ENCODE measurements at places on chromosomes 5 and 9.

DNA sequence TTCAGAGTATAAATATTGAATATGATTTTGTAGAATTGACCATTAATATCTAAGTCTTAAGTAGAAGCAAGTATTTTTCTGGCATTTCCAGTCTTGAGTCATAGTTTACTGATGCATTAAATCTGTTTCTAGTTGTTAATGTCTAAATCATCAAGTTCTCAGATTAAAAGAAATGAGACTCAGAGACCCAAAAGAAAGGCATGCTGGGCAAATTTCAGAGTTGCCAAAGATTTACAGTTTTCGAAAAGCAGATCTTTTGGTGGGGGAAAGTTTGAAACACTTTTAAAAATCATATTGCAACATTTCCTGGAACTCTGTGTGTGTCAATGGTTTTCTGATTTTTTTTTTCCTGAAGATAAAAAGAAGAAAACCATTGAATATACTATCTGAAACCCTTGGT lies 60.9 kb downstream of the ANKRD55 start:
- DNase-seq = no peak

DNA sequence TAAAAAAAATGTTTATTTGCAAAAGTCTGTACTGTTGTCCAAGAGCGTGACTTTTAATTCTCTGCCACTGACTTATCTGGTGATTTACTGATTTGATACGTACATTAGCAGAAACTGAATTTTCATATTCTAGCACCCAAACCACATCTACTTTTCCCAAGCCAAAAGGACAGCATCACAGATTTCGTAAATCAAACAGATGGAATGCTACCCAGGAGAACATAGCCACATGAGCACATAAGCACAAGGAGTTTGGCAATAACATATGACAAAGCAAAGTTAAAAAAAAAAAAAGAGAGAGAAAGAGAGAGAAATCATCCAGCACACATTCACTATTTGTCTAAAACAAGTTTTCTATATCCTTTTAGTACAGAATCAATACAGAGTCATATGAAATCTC lies 83.7 kb downstream of the HINT1 start:
- no peak for DNase-seq

DNA sequence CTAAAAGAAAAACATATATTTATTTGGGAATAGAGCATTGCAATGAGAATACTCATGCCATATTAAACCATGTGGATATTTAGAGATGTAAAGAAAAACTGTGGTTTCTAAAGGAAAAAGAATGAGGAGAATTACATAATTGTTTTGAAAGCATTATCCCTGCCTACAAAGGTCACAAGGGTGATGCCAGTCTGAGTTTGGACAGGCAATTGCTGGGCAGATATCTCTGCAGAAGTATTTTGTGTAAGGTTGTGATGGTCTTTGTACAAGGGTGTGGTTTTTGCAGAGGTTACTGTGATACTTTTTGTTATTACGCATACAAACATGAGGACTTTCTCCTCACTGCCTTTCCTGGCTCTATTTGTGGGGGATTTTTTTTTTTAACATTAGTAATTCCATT lies 2022.9 kb upstream of the CDH6 start:
- DNase-seq = no peak

- no peak for DNase-seq
Measured at GRCh38 chr5:135966165-135966564, 11.4 kb upstream of the LECT2 start.

DNA sequence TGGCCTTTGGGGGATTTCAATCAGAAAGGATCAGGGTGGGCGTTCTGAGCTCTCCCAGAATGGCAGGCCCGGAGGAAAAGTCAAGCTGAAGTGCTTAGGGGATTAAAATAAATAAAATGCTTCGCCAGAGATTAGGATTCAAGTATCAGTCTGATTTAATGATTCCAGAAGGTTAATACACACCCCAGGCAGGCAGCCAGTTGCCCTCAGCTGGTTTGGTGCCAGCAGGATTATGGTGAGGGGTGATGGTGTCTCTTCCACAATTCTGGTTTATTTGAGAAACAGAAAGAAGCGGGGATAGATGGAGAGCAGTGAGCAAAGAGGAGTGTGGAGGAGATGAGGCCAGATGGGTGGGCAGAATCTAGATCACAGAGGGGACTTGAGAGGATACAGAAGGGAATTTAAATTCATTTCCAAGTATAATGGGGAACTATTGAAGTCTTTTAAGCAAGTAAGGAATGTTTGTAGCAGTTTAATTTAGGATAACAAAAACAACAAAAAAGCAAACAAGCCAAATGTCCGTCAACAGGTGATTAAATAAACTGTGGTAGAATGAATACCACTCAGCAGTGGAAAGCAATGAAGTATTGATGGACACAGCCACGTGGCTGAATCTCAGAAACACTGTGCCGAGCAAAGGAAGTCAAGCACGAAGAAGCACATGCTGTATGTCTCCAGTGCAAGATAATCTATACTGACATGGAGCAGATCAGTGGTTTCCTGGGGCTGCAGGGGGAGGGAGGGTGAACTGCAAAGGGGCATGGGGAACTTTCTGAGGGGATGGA lies 297.7 kb downstream of the MSX2 start:
- no peak for DNase-seq

DNA sequence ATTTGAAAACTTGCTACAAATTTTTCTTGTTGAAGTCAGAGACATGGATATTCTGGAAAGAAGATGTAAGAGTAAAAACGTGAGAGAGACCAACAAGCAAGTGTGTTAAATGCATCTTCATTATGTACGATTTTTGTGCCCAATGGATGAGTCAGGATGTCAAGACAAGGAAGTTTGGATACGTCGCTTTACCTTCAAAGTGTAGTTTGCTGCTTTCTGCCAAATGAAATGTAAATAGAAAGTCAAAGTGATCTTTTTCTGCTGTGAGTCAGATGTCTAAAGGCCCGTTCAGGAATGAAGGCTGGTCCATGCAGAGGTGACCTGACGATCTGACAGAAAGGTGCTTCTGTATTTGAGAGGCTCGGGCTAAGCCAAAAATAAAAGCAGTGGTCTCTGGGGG lies 273.1 kb upstream of the PIK3R1 start:
- no peak for DNase-seq

- no peak for DNase-seq
Measured at GRCh38 chr5:56230576-56230975, 2.6 kb downstream of the ANKRD55 start.

DNA sequence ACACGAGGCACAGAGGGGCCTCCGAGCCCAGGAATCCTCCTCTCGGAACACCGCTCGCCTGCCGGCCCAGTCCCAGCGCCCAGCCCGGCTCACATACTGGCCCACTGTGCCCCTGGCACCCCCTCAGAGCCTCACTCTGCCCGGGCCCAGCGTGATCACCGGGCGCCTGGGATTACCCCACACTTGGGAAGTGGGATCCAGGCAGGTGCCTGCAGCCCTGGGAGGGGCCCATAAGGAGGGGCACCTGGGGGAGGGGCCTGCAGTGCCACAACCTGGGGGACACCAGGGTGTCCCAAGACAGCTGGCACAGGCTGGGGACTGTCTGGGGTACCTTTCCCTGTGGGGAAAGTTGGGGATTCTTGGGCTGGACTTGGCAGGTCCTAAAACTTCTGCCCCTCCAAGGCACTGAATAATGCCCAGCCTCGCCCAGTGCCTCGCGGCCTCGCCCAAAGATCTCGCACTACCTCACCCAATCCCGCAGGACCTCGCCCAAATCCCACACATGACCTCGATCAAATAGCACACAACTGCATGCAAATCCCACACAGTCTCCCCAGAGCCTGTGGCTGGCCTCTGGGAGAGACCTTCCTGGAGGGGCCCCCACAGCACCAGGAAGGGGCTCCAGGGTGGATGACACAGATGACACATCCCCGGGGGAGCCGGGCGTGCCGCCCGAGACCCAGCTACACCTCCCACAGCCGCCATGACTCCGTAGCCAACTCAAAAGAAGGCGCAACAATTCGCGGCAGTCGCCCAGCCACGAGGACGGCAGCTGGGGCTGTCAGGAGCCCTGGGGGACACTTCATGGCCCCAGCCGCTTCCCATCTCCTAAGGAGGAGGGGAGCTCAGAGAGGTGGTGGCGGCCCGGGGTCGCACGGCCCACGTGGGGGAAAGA lies 13.7 kb downstream of the NOTCH1 start:
- DNase-seq = no peak

- DNase-seq = no peak
Measured at GRCh38 chr9:101269591-101270283, 115.1 kb downstream of the BAAT start.

DNA sequence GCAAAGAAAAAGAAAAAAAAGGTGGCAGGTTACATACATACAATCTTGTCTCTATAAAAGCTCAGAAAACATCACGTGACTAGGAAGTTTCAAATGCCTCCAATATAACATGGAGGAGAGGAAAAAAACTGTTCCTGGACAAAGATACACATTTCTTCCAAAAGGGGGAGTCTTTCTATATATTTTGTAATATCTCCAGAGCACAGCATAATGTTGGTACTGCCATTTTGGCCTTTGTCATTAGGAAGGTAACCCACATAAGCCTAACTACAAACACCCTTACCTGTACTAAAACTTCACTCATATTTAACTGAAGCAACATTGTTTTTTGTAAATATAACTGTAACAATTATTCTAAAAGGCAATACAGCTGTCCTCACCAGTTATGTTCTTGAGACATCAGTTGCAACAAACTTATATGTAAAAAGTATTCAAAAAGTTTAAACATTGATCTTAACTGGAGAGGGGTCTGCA lies 1.2 kb upstream of the BTF3 start:
- no peak for DNase-seq

GRCh38 chr9:123787416-123787815 lies 142.5 kb downstream of the DENND1A start:
- no peak for DNase-seq

GRCh38 chr5:168249923-168250322 lies 41.5 kb upstream of the WWC1 start:
- no peak for DNase-seq

DNA sequence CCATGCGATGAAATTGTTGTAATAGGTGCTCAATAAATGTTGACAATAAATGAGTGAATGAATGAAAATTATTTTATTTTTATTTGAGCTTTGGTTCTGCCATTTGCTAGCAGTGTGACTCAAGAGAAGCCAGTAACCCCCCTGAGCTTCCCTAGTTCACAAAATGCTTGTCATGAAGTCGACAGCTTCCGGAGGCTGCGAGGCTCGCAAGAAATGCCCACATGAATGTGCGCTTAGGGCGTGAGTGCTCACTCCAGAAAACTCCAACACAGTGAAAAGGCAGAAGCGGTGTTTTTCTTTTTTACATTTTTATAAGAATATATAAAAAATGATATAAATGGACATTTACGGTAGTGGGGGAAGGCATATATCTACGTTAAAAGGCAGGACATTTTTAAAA lies 26.5 kb downstream of the CDKN2A start:
- no peak for DNase-seq

DNA sequence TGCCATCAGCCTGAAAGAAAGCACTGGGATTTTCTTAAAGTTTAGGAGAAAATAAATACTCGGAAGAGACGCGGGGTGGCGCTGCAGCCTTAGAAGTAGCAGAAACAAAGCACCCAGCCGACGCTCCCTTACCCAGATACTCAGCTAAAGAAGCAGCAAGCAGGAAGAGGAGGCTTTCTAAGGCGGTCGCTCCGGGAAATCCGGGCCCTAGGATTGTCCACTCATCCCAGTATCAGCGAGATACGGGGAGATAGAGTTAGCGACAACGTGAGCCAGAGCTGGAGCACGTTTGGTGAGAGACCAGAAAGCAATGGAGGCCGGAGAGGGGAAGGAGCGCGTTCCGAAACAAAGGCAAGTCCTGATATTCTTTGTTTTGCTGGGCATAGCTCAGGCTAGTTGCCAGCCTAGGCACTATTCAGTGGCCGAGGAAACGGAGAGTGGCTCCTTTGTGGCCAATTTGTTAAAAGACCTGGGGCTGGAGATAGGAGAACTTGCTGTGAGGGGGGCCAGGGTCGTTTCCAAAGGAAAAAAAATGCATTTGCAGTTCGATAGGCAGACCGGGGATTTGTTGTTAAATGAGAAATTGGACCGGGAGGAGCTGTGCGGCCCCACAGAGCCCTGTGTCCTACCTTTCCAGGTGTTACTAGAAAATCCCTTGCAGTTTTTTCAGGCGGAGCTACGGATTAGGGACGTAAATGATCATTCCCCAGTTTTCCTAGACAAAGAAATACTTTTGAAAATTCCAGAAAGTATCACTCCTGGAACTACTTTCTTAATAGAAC lies at the start of gene PCDHB2:
TSS of gene PCDHB2 (plus strand) at position 135 of the 782 bp plus-strand sequence. CDS start at position 311, 176 bp downstream.
- DNase-seq = no peak

GRCh38 chr5:126309860-126310259 lies 113.3 kb upstream of the GRAMD2B start:
- no peak for DNase-seq

DNA sequence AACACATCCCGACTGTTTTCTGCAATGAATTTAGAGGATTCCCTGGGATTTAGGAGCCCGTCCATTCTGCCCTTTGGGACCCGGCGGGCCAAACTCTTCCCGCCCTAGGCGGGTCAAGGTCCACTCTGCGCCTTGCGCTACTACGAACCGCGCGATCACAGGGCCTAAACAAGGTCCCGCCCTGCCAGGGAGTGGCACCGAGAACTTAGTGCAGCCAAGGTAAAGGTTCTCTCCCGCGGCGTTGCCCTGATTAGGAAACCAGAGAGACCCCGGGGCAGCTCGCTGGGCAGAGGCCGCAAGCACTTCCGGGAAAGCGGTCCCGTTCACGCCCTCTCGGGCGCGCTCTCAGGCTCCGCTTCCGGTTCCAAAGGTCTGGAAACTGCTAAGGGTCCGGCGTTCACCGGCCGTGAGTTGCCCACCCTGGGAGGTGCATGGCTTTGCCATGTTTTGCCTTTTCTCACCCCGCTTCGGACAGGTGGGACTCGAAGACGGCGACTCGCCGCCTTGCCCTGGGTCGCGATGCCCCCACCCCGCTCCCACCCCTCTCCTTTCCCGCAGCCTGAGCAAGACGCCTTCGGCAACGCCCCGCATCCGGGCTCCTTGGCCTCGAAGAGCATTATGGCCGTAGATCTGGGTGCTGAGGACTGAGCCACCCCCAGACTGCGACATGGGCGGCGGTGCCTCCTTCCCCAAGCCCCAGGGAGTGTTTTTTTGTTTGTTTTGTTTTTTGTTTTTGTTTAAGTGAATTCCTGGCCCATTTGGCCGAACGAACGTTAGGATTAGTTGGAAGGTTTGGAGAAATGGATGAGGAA lies 23.4 kb downstream of the HNRNPK start:
- DNase-seq = peak; percentile 33

DNA sequence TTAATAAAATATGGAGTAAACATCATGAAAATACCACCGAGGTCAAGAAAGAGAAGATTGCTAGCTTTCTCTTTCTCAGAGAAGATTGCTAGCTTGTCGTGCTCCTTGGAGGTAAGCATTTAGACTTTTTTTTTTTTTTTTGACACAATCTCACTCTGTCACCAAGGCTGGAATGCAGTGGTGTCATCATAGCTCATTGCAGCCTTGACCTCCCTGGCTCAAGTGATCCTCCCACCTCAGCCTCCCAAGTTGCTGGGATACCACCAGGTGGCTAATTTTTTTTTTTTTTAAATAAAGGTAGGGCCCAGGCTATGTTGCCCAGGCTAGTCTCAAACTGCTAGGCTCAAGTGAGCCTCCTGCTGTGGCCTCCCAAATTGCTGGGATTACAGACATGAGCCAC lies 26.3 kb upstream of the CPLANE1 start:
- no peak for DNase-seq

DNA sequence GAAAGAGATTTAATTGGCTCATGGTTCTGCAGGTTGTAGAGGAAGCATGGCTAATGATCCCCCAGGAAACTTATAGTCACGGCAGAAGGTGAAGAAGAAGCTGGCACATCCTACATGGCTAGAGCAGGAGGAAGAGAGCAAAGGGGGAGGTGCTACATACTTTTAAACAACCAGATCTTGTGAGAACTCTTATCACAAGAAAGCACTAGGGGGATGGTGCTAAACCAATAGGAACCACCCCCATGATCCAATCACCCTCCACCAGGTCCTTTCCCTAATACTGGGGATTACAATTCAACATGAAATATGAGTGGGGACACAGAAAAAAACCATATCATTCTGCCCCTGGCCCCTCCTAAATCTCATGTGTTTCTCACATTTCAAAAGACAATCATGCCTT lies 147.2 kb upstream of the EPB41L4A start:
- DNase-seq = no peak
